Esophagus squamous epithelium (tissue), 5 donors: ENCODE measurements at places on chromosomes 2 and 18. TPM values are rescaled to one million over a fixed set of nuclear protein-coding genes. Genes with fewer than 3 reads are reported as not detected.

DNA sequence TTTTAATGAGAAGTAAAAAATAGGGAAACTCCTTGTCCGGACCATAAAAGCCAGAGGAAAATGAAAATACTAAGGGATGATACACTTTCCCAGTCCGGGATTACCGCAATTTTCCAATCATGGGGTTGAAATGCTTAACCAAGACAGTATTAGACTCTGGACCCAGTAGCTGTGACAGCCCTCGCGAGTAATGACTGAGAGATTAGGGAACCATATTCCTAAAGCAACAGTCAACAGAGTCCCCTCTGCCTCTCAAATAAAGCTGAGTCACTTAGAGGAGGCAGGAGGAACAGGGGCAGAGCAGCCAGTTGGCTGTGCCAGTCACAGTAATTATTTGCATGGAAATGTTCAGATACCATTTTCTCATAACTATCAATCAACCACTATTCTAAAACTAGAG lies 34.8 kb downstream of the GPATCH11 start:
- no peak for DNase-seq

DNA sequence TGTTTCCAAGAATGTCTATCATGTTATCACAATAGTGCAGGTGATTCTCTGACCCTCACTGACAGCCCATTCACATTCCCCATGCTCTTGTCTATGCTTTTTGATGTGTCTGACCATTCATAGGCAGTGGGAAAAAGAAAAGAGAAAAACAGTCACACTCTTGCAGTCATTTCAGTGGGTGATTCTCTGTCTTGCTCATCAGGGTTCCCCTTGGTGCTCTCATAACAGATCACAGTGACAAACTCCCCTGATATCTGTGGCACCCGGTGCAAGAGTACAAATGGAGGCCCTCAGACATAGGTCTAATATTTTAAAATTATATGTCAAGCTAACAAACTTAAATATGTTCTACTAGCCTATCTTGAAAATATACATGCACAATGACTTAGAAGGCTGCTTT lies 72.7 kb upstream of the PPP1CB start:
- DNase-seq: no peak

GRCh38 chr2:12163866-12164265 lies 417.4 kb downstream of the LPIN1 start:
- DNase-seq: no peak

GRCh38 chr2:84652431-84652830 lies 136.1 kb downstream of the DNAH6 start:
- no peak for DNase-seq

DNA sequence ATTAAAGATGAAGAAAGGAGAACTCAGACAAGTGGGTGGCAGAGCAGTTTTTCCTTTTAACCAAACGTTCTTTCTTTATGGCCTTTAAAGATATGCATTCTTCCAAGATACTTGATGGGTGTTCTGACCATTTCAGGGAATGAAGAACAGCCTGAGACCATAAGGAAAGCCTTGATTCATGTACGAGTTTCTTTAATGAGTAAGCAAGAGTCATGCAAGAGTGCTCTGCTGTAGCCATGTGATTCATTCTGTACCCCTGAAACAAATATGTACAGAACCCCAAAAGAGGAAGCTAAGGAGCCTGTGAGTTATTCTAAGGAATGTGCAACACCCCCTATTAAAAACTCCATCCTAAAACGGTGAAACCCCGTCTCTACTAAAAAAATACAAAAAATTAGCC lies 372.8 kb downstream of the MTX2 start:
- DNase-seq: no peak

- DNase-seq: no peak
These were observed 65.0 kb downstream of the RPL37A start for GRCh38 chr2:216563646-216564045.

GRCh38 chr2:25688236-25688635 lies 14.9 kb upstream of the DTNB start:
- DNase-seq: no peak

- no peak for DNase-seq
These were observed 1539.5 kb upstream of the CELF4 start for GRCh38 chr18:39105104-39105503.

- no peak for DNase-seq
These were observed 18.1 kb downstream of the SMAD2 start for GRCh38 chr18:47912343-47912742.

DNA sequence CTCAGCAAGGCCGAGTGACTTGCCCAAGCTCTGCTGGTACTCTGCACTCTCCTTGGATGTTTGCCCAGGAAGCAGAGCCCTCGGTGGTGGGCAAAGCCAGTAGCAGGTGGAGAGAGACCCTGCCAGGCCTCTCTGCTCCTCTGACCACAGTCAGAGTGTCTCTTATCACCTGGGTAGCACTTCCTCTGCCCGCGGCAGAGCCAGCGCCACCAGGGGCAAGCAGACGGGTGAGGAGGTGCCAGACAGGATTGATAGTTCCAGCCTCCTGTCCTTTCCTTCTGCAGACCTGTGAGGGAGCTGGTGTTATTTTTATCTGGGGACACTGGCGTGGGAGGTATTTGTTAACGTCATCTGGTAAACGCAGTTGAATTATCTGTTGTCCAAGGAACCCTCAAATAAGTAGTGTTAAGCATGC lies 152.9 kb downstream of the SMAD7 start:
- DNase-seq: no peak

DNA sequence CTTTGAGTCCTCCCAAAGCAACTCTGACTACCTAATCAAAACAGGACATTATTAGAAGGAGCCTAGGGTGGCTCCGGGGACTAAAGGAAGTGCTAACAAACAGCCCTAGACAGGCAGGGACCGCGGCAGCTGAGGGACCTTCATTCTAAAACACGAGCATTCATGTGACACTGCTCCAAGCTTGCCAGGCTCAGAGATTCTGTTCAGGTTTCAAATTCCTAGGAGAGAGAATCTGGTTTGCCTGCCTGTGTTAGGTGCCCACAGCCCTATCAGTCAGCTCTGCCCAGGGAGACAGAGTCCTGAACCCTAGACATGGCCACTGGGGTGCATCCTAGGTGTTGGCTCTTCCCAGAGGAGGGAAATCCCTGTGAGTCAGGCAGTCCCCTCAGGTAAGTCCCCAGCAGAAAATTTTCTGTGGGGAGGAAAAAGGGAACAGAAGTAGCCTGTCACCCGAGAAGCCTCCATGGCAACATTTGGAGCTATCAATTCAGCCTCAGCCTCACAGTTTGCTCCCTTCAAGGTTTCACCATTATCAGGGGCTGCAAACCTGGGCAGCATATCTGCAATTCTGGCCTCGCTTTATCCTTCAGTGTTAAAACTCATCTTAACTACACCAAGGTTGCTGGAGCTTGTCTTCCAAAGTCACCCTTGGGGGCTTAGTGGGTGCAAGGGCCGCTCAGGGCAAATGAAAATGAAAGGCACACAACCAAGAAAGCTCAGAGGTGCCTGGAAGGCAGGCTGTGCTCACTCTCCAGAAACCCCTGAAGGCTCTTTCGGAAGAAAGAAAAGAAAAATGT lies 28.6 kb downstream of the PCBP1 start:
- no peak for DNase-seq

DNA sequence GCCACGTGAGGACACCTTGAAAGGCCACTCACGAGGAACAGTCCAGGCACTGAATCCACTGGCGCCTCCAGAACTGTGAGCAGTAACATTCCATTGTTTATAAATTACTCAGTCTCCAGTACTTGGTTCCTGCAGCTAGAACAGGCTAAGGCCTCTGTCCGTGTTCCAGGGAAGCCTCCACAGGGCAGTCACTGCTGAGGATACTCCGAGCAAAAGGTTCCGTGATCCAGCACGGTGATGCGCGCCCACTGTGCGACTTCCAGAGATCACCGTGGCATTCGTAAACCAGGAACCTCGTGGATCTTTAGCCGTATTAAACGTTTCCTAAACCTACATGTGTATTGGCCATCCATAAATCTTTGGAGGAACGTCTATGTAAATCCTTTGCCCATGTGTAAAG lies 51.5 kb upstream of the SALL3 start:
- DNase-seq: no peak

DNA sequence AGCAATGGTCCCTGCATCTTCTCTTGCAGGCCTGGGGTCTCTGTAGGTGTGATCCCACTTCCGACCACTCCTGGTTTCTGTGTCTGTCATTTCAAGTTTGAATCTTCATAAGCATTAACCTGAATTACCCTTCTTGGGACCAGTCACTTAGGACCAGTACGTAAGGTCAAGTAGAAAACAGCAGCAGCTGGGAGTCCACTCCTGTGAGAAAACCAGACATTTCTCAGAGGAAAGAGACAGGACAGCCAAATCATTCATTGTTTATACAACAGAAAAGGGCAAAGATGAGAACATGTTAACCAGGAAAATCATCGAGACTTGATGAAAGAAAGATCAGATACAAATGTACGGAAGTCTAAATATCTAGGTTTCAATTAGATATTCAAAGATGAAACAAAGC lies 163.0 kb downstream of the MREG start:
- no peak for DNase-seq

GRCh38 chr2:20352230-20352578 lies 1.6 kb upstream of the PUM2 start:
- no peak for DNase-seq

DNA sequence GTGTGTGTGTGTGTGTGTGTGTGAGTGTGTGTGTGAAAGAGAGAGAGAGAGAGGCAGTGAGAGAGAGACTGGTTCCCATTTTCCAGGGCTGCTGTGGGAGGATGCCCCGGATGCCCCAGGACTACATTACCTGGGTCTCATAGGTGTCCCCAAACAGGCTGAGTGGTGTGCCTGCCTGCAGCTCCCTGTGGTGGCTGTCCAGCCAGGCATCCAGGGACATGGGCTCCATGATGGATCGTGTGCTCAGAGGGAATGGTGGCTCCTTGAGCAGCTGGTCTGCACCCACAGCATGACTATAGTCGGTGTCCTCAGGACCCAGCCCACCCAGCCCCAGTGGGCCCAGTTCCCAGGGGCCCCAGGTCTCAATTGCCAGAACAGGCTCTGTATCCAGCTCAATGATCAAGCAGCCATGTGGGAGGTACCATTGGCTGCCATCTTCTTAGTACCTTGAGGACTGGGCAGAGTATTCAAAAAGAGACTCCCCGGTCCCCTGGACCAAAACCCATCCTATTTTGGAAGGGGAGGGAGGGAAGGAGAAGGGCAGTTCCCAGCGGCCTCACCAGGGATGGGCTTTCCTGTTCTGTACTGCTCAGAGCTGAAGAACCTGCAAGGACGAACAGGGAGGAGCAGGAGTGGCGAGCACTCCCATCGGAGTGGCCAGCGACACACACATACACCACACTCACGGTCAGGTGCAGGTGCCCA lies 5.8 kb upstream of the OXER1 start:
- no peak for DNase-seq

- DNase-seq: no peak
These were observed 61.8 kb upstream of the SMAD2 start for GRCh38 chr18:47992266-47992665.

Gene KANSL1L
- total RNA-seq: 9.1 TPM

Gene ADAM23
- 8.5 TPM for total RNA-seq

Gene RBFA
- total RNA-seq: 15.5 TPM

Gene EVX2
- not detected for total RNA-seq

Gene SH3RF3
- total RNA-seq: 2.5 TPM

Gene CLIP4
- total RNA-seq: 50.5 TPM

Gene ME2
- 32.2 TPM for total RNA-seq

Gene MSH6
- 24.0 TPM for total RNA-seq

Gene RND3
- 163 TPM for total RNA-seq

Gene DHRS9
- total RNA-seq: 15.3 TPM

Gene DCDC2C
- total RNA-seq: not detected

Gene IL36G
- 7.3 TPM for total RNA-seq
